ENCODE measurements at places on chromosomes 6 and 20.

GRCh38 chr6:167000759-167001158 lies 1.6 kb downstream of the CEP43 start:
- ATAC-seq: no peak

DNA sequence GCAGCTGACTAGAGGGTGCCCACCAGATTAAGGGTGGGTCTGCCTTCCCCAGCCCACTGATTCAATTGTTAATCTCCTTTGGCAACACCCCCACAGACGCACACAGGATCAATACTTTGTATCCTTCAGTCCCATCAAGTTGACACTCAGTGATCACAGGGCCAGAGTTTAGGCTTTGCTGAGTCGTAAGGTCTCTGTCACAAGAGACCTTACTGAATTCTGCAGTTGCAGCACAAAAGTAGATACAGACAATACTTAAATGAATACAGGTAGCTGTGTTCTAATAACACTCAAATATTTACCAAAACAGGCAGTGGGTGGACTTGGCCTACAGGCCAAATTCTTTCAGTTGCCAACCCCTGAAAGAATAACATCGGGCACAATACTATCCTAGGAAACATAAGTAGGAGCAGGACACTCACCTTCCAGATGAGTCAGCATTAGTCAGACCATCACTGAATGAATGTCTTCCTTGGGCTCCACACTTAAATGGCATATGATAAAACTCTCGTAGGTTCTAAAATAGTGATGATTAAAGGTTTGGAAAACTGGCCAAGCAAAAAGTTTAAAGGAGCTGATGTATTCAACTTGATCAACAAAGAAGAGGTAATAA lies 190.0 kb downstream of the UBE3D start:
- ATAC-seq: peak; percentile 90

DNA sequence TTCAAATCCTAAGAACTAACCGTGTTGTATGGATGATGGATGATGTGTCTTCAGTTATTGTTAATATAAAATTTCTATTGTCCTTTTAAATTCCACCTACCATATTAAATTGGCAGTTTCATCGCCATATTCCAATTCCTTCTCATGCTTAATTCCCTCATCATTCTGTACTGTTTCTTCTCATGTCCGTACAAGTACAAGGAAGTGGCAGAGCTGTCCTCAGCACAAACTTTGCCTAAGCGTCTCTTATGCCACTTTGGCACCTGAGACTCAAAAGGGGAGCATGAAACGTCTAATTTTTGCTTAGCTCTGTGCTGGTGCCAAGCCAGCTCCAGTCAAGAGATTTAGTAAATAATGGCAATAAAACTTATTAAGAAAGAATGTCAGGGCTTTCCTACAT lies 158.2 kb upstream of the LAMA2 start:
- ATAC-seq: no peak

DNA sequence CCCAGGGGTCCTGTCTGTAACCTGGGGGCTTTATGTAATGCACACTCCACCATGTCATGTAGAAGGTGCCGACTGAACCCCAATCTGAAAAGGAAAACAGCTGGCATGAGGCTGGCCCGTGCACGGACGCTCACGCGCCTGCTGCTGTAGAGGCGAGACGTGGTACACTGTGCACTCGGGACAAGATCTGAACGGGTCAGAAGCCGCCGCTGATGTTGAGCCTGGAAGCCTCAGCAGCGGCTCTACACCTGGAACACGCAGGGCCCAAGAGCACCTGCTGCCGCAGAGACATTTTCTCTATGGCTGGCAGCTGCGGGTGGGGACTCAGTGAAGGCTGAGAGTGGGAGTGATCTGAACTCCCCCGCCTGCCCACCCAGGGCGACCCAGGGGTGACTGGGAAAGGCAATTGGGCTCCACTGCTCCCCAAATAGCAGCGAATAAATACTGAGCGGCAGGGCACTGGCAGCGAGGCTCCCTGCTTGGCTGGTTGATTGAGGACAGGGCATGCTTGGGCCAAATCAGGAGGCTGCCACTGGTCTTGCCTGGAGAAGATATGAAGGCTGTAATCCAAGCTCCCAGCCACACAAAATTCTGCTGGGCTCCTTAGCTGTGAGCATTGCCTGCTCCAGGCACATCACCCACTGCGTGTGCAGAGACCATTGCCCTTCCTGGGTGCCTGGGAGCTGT lies 2.5 kb upstream of the OGFR start:
- peak; percentile 7 for ATAC-seq

DNA sequence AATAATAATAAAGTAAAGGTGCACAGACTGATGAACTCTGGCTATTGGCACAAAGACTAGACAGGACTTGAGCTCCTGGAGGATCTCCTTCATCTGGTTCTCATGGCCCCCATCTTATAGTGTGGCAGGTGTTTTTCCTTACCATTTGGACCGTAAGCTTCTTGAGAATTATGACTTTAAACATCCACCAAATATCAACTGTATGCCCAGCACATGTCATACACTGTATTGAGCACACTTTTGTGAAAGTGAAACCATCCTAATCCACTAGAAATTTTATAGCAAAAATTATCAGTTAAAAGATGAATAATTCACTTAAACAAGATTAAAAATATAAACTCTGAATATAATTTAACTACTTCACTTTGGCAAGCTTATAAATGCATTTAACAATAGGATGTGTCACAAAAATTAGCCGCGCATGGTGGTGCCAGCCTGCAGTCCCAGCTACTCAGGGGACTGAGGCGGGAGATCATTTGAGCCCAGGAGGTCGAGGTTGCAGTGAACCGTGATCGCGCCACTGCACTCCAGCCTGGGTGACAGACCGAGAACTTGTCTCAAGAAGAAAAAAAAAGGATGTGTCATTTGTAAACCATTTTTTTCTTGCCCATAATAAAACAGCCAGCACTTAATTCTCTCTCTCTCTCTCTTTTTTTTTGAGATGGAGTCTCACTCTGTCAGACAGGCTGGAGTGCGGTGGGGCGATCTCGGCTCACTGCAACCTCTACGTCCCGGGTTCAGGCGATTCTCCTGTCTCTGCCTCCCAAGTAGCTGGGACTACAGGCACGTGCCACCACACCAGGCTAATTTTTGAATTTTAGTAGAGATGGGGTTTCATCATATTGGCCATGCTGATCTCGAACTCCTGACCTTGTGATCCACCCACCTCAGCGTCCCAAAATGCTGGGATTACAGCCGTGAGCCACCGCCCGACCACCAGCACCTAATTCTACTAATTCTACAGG lies 9.1 kb downstream of the HIVEP2 start:
- no peak for ATAC-seq

DNA sequence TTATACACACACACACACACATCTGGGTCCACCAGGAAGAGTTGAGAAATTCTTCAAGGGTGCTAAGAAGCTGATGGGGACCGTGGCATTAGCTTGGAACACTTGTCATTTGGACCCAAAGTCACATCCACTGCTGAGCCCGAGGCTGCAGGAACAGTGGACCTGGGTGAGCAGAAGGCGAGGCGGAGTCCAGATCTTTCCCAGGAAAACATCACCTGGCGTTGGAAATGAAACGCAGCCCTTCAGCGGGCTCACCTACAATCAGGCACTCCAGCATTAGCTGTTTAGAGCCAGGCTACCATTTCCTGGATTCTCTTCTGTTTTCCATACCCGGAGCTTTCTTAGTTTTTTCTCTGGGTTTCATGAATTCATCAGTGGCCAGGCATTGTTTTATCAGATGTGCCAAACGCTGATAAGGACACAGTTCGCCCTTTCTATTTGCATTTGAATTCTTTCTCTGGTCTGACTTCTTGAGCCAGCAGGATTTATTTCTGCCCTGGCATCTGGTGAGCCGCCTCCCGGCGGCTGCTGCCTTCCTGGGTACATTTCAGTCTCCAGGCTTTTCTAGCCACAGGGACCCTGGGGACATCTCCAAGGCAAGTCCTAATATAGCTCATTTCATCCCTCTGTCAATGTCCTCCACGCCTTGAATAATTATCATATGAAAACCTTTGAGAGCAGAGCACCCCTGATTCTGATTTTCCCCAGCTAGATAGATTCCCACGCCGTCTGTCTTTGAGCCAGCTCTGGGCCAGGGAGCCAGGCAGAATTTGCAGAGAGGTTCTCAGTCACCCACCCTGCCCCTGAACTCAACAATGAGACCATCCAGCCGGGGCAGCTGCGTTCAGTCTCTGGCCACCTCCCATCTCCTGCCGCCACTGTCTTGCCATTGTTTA lies 170.9 kb downstream of the TTLL2 start:
- ATAC-seq: no peak

DNA sequence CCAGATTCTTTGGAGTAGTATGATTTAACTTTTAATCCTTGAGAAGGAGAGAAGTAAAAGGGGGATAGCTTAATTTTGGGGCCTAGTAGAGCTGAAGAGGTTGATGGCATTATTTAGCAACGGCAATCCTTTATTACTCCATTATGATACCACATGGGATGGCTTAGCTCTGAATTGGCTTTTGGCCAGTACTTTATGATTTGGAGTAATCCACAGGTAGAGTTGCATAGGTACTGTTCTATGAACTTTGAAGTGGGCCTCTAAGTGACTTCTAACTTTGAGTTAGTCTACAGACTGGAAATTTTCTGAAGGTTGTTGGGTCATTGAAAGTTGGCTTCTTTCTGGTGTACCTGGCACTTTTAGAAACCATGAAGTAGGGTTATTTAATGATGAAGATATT lies 11.6 kb downstream of the YWHAB start:
- ATAC-seq: no peak

DNA sequence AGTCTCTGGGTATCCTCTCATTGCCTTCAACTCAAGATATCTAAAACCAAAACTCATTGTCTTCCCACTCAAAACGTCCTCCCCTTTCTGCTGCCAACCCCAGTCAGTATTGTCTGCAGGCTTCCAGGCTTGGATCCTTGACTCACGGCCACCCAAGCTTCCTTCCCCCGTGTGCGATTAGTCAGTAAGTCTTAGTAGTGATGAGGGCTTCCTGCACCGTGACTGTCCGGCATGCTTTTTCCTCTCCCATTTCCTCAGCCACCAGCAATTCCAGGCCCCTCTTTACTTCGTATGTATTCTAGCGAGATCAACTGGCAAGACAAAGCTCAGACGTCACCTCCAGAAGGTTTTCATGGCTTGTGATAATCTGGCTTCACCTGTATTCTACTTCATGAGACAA lies 88.6 kb upstream of the DUSP22 start:
- ATAC-seq: no peak

- peak; percentile 58 for ATAC-seq
Measured at GRCh38 chr20:2693286-2694007, 867 bp downstream of the EBF4 start.
